ENCODE measurements at places on chromosomes 3 and 15.

DNA sequence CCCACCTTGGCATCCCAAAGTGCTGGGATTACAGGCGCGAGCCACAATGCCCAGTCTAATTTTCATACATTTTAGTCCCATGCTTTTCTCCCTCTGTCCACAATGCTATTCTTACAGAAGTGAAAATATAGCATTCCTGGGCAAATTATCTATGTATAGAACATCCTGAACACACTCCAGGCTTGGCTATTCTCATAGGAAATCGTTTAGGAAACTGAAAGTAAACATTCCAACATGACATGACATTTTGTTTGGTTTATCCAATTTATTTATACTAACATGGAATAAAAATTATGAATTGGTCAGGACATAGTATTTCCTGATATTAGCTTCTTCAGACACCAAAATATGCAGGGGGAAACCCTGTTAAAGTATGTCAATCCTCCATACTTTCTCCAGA, 52.6 kb downstream of the SYNM start:
- DNase-seq = no peak

GRCh38 chr15:82539691-82540054, 584 bp downstream of the RPS17 start:
- no peak for DNase-seq

DNA sequence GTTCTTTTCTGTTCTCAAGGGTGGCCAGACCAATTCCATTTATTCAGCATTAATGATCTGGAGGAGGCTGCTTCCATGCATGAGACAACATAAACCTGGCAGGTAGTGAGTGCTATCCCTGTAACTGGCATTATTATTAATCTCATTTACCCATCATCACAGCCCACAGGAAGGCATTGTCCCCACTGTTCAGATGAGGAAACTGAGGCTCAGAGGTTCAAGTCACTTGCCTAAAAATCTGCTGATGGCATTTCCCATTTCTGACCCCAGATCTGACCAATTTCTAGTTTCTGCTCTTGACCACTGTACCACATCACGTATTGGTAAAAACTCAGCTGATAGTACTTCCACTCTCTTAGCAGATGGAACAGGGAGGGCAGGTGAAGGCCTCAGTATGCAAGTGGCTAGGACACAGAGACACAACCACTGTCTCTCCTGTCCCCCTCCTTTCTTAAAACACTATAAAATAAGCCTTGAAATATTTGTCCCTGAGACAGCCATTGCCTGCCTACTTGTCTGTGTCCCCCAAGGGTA, 36.1 kb downstream of the TRANK1 start:
- DNase-seq = no peak

DNA sequence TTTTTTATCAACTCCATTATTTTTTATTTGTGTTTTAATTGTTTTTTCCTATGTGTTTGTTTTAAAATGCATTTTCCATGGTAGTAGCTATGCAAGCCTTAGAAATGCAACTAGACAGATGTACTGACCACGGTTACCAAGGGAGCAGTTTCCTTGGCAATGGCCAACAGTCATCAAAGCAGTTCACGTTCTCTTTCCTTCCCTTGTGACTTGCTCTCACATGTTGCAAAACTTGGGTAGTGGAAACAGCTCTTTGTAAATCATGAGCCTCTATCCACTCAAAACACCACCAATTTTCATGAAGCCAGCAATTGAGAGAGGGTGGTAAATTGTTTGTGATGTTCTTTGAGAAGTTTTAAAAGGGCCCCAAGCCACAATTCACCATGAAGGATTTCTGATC, 499.4 kb upstream of the MDFIC2 start:
- DNase-seq = no peak

- no peak for DNase-seq
Observed at GRCh38 chr3:169458752-169459151, 204.8 kb downstream of the MECOM start.

DNA sequence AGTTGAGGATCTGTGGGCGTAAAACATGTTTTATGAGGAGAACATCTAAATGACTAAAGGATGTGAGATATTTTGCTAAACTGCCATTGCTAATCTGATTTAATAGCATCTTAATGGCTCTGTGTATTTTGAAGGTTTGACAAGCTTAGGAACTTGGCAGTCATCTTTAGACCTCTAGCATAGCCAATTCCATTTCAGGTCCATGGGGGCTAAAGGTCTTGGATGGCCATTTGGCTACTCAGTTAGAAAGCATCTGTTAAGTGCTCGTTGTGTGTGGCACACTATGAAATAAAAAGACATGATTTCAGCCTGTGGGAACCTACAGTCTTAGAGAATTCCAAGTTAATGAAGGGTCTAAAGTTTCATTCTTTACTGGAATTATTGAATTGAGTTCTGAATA, 236.2 kb downstream of the IL5RA start:
- DNase-seq = no peak

DNA sequence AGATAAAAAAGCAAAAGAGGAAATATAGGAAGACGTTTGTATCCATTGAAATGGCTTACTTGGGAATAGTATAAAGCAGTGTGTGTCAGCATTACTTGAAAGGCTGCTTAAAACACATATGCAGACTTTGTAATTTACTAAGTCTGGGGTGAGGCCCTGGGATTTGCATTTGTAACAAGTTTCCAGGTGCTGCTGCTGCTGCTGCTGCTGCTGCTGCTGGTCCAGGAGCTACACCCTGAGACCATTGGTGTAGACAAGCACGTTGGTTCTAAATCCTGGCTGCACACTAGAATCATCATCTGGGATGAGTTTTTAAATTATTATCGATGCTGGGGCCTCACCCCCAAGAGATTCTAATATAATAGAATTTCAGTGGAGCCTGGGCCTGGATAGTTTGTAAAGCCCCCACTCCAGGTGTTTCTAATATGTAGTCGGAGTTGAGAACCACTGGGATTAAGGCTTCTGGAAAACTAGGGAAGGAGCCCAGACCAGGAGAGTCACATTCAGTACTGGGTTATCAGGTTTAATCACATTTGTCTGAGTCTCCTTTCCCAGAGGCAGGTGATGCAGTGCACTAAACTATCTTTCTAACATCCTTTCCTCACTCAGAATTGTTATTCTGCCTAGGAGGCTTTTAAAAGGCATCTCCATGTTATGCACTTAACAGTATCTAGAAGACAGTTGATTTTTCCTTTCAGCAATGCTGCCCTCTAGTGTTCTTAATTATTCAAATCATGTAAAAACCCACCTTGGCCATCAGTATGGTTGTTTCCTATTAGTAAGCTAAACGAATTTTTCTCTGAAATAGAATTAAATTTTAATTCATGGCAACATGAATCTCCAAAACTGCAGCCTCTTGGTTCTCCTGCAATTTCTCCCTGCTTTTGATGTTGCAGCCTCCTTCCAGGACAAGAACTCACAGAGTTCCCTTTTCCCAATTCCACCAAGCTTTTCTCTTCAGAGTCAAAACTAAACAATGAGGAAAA, 45.4 kb downstream of the SSR3 start:
- DNase-seq = peak; percentile 42

DNA sequence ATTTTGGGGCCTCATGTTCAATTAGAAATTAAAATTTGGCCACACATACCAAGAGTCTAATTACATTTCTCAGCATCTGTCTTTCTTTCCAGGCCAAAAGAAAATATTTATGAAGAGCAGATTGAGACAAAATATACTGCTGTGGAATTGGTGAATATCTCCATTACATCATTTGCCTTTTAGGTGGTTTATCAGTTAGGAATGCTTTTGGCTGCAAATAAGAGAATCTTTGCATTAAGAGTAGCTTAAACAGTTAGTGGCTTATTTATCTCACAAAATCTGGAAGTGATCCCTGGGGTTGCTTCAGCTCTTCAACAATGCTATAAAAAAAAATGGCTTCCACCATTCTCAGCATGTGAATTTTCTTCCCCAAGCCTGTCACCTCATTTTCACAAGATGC, 308.7 kb downstream of the MAGI1 start:
- no peak for DNase-seq

- no peak for DNase-seq
Observed at GRCh38 chr3:99674086-99674789, 35.8 kb downstream of the COL8A1 start.

GRCh38 chr3:4517643-4518311, 24.6 kb downstream of the ITPR1 start:
- no peak for DNase-seq

DNA sequence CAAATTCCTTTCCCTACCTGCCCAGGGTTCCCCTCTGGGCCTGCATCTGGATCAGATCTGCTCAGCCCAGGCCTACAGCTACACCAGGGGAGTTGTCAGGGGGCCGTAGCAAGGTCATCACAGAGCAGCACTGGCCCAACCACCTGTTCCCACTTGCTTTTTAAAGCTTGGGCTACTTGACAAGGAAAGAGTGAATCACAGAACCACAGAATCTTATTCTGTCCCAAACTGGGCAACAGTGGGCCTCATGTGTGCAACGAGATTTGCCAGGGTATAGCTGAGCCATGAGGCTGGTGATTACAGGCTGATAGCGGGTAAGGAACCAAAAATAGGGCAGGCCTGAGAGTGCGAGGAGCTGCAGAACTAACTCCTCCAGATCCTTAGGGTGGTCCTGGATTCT, 66.7 kb downstream of the MYLK start:
- no peak for DNase-seq

DNA sequence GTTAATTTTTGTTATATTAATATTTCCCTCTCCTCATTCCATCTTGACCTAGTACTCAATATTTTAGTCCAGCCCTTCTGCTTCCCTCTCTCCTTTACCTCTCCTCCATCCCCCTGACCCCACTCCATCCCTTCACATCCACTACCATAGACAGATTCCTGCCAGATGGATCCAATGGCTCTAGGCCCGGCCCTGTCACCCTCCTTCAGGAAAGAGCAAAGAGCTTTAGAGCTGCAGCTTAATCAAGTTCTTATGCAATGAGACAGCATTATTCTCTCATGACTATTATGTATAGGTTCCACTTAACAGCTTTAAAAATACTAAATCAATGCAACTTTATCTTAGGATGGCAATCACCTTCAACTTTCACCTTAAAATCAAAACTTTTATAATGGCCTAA, 200.7 kb upstream of the TTC14 start:
- DNase-seq = no peak

- DNase-seq = peak; percentile 89
Observed at GRCh38 chr15:38563723-38564519, 693 bp downstream of the RASGRP1 start.

DNA sequence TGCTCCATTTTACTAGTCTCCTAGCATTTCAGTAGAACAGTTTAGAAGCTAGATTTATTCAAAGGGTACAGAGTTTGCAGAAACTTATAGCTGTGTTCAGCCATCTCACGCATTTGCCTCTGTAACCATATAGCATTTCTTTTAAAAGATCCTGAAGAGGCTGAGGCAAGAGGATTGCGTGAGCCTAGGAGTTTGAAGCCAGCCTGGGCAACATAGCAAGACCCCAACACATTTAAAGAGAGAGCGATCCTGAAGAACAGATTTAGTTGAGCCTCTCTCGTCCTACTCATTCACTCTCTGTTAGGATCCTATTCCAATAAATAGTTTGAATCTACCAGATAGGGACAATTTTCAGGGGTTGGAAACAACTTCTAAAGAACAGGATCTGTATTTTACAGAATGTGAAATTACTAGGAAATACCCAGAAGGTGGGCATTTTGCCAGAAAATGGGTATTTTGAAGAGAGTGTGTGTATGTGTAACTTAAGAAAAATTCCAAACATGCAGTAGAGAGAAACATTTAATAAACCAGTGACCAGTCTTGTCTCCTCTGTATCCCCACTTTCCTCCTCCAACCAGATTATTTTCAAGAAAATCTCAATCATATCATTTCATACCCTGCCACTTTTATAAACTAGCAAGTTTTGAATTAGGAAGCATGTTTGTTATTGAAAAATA, 4.5 kb downstream of the EIF3J start:
- no peak for DNase-seq

DNA sequence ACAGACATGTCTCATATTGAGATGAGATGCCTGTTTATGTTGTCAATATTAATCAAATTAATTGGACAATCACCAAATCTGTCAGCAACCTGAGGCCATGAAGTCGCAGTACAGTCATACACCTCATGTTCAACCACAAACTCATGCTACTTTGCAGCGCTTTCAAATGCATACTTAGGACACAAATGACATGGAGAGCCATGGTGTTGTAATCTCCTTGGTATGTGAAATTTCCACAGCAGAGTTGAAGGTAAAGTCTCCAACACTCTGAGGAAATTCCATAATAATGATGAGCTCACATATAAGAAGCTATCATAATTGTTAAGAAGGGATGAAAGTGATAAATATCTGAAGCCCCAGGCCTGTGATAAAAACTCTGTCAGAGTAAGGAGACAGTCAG, 873.9 kb downstream of the MCTP2 start:
- no peak for DNase-seq

GRCh38 chr3:42501681-42502428, 588 bp upstream of the VIPR1 start:
- DNase-seq = peak; percentile 9

DNA sequence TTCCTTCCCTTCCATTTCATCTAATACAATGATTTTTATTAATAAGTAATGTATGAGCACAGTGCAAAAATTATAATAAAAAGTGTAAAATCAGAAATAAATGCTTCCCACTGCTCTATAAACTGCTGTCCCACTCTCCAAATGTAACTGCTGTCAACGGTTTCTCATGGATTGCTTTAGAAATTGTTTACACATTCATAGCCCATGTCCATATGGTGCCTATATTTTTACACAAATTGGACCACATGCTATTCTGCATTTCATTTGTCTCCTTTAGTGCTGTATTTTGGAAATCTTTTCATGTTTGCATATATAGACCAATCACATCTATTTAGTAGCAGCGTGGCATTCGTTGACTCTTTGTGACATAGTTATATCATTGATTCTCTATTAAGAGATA, 164.7 kb upstream of the SLCO3A1 start:
- DNase-seq = no peak

- no peak for DNase-seq
Observed at GRCh38 chr15:31727612-31728011, 302.7 kb upstream of the CHRNA7 start.

GRCh38 chr3:194736896-194737600, 51.4 kb downstream of the FAM43A start:
- no peak for DNase-seq

- DNase-seq = no peak
Observed at GRCh38 chr15:63322541-63322940, 45.1 kb downstream of the APH1B start.

- no peak for DNase-seq
Observed at GRCh38 chr15:33154351-33155166, 40.0 kb downstream of the FMN1 start.

DNA sequence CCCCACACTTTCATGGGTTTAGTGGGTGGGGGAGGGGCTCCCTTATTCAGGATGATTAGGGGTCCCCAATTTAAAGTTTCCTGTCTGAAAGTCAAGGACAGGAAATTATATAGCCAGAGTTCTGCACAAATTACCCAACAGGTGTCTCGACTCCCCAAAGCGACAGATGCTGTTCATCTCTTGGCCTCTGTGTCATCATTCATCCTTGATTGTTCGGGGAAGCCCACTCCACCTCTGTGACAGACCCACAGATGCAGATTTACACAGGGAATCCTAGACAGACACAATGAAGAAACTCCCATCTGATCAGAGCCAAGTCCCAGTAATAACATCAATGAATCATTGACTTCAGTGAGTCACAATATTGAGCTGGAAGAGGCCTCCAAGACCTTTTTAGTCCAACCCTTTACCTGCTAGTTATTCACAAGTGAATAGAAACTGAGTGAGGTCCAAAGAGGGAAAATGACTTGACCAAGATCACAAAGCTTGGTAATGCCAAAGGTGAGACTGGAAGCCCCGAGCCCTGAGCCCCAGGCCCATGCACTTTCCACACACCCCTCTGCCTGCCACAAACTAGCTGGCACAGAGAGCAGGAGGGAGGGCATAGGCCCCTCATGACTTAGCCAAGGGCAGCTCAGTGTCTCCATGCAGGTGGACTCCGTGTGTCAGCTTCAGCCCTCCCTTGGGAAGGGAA, 7.9 kb upstream of the SRP14 start:
- no peak for DNase-seq

- DNase-seq = no peak
Observed at GRCh38 chr3:95088464-95088863, 1025.6 kb downstream of the NSUN3 start.
